ENCODE measurements at places on chromosomes 7 and 10. TPM values are rescaled to one million over a fixed set of nuclear protein-coding genes. Genes with fewer than 3 reads are reported as not detected.

DNA sequence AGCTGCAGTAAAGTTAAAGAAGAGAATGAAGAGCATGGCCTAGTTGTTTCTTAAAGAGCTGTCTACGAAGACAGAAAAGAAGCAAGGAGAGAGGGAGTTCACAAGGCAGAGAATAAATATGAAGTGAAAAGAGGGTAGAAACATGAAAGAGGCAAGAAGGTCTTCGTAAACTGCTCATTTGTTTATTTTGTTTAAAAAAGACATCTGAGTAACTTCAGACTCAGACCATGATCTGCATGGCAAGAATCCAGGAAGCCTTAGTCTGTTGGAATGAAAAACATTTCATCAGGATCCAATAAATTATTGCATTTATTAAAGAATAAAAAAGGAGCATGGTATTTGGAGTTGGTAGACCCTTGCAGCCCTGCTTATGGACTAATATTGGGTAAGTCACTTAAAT is 151.1 kb downstream of the SEM1 start:
- no peak for DNase-seq

GRCh38 chr10:25226775-25227682 is 52.2 kb downstream of the GPR158 start:
- no peak for DNase-seq

- DNase-seq, result peak; percentile 98
These were observed 72.8 kb upstream of the PPIF start for GRCh38 chr10:79274279-79275104.

The C10orf105 gene
- not detected for total RNA-seq

The DOCK4 gene
- total RNA-seq, result 22.1 TPM

The ZNF722 gene
- total RNA-seq, result not detected

Measured in sigmoid colon (tissue), 7 donors.